Mesenteric fat pad (tissue), 1 donor: ENCODE measurements at places on chromosomes 7 and 10. TPM values are rescaled to one million over a fixed set of nuclear protein-coding genes. Genes with fewer than 3 reads are reported as not detected.

GRCh38 chr7:75888464-75889222, 9.8 kb downstream of the RHBDD2 start:
- DNase-seq: no peak

DNA sequence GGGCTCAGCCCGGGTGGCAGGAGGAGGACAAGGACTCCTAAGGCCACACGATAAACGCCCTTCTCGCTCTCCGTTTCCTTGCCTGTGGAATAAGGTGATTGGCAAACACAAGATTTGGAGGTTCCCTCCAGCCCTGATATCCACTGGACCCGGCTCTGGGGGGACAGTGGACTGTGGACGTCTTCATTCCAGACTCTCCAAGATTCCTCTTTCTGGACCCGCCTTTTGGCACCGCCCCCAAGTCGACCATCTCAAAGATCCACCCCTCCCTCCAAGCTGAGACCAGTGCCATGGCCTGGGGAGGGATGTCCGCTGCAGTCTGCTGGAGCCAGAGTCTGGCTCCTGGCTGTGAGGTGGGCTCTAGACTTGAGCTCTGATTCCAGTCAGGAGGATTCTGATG, 23.6 kb downstream of the ZNF783 start:
- peak; percentile 82 for DNase-seq

DNA sequence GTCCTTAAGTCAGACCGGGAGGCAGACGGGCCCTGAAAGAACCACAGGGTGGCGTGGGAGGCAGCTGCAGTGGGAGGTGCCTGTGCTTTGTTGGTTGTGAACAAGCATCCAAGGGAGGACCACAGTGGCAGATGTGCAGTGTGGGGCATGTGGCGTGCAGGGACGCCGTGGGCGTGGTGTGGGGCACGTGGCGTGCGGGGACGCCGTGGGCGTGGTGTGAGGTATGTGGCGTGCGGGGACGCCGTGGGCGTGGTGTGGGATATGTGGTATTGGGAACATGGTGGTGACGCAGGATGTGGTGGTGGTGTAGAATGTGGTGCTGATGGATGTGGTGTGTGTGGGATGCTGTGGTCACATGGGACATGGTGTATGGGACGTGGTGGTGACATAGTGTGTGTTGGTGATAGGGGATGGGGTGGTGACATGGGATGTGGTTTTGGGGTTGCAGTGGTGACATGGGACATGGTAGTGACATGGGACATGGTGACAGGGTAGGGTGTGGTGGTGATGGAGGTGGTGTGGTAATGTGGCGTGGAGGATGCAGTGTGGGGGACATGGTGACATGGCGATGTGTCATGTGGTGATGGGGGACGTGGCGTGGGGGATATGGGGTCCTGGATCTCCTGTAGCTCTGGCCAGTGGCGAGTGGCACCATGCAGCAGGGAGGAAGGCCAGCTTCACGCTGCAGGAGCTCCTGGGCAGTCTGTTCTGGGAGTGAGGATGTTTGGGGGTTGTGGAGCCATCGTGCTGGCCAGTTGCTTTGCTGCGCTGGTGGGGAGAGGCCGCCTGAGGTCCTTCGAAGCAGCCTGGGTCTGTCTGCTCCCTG, 78.8 kb downstream of the INPP5A start:
- DNase-seq: peak; percentile 88

- DNase-seq: no peak
Observed at GRCh38 chr10:64682043-64682442, 1160.8 kb downstream of the REEP3 start.

- no peak for DNase-seq
Observed at GRCh38 chr7:28588602-28589001, 176.3 kb downstream of the CREB5 start.

DNA sequence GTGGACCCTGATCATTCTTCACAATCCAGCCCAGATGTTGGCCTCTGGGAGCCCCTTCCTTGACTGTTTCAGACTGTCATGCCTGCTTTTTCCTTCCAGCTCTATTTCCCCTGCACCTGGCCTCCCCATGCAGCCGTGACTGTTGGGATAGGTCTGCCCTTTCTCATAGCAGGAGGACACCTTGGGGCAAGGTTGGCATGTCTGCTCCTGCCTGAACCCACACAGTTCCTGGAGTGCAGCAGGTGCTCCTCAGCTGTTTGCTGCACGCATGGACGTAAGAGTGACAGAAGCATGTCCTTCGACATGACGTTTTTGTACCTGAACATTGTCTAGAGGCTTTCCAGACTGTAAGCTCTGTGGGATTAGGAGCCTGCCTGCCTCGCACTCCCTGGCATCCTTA, 24.0 kb downstream of the POR start:
- no peak for DNase-seq

- DNase-seq: no peak
Observed at GRCh38 chr7:32779167-32779566, 112.4 kb downstream of the KBTBD2 start.

- no peak for DNase-seq
Observed at GRCh38 chr7:48058990-48059389, 23.6 kb downstream of the C7orf57 start.

- no peak for DNase-seq
Observed at GRCh38 chr10:133110609-133111275, 23.0 kb downstream of the ADGRA1 start.

DNA sequence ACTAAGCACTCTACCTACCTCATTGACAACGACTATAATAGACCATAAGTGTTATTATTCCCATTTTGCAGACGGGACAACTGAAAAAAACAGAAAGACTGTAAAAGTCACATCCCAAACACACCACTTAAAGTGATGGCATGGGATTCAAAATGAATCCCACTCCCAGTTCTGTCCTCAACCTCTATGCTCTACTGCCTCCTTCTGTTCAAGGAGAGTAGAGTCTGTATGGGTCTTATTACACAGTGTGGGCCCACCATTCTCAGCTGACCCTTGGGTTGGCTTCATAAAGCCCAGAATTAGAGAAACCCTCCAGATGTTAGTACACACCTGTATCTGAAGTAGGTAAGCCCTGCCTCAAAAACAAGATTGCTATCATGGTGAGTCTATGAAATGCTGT, 102.2 kb downstream of the GRM8 start:
- no peak for DNase-seq

DNA sequence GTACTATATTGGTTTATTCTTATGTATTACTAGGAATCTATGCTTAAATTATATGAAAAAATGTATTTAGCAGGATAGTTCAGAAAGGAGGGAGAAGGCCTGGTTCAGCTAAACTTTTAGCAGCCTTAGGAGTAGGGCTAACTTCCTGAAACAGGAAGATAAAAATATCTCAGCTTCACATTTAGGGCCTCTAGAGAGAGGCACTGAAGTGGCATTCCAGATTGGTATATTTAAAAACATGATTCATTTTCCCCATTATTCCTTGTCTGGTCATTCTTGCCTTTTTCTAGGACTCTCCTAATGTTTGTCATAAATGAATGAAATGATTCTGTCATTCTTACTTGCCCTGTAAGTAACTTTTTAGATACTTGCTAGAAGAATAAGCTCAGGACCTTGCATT, 63.0 kb upstream of the CYP26C1 start:
- no peak for DNase-seq

GRCh38 chr7:140773104-140773503, 76.6 kb downstream of the NDUFB2 start:
- DNase-seq: no peak

DNA sequence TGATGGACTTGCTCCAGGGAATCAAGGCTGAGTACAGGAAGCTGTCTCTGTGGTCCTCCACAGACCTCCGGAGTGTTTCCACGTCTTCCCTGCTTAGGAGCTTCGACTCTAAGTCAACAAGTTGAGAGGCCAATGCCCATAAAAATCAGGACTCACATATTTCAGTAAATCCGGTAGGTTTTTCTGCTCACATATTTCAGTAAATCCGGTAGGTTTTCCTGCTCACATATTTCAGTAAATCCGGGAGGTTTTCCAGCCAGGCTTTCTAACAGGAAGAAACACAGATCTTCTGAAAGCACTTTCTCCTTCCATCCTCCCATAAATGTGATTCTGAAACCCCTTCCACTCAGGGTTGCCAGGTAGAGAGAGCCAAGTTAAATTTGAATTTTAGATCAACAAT, 340.1 kb upstream of the SHH start:
- DNase-seq: no peak

DNA sequence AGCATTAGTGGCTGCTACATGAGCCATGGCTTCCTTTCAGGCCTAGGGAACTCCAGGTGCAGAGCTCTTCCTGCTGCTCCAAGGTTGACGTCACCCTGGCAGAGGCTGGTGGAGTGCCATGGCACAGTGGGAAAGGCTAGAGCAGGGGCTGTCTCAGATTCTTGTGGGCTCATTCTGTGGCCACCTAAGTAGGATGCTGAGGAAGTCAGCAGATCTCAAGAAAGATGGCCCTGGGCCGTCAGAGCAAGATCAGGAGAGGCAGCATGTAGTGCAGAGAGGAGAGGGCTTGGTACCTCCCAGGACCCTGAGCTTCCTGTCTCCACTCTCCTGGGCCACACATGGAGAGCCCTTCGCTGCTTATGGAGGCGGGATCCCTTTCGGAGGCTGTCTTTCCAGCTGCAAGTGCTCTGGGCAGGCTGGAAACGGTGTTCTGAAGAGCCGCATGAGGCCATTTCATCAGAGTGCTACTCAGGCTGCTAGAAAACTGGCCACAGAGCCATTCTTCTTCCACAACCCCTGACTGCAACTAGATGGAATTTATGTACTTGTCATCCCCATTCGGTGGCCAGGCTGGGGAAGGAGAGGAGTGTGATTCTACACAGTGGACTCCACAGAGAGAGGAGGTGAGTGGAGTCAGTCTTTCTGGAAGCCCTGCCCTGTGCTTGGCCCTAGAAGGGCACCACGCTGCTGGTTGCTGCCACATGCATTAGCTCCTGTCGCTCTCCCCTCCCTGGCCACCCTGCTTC, 304.2 kb downstream of the RPS24 start:
- peak; percentile 62 for DNase-seq

- no peak for DNase-seq
Observed at GRCh38 chr7:47405286-47405904, 176.5 kb downstream of the TNS3 start.

DNA sequence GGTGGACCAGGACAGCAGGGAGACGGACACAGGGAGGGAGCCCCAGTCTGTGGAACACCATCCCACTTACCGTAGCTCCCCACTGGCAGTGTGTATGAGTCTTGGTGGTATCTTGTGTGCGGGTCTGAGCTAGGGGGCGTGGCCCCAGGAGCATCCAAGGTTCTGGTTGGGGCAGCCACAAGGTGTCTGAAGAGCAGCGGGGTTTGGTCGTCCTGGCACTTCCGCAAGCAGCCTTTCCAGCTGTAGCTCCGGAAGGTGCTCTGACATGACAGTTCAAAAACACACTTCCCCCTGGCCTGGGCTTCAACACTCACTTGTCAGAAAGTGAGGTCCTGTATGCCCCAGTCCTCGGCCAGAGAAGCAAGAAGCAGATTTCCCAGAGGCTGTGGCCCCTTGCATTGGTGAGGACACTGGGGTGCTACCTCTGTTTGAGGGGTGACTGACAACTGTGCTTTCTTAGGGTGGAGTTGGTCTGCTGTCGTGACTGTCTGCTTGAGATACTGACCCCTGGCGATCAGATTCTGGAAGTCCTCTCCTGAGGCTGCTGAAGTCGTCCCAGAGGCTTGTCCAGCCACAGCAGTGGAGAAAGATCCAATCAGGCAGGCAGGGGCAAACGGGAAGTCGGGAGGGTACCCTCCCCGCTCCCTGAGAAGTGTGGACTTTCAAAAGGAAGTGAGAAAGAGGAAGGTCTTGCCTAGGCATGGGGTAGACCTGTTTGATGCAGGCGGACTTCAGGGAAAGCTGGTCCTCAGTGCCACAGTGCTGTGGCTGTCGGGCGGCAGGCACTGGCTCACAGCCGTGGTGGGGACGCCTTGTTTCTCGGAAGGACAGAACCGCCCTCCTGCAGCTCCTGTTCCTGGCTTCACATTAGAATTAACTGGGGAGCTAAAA, 51.4 kb upstream of the PFKFB3 start:
- DNase-seq: no peak

- DNase-seq: no peak
Observed at GRCh38 chr10:14649739-14650138, 125.0 kb downstream of the FAM107B start.

The HOXA9 gene
- total RNA-seq: 10.4 TPM

The OR2A14 gene
- total RNA-seq: not detected

The ZNRF2 gene
- 17.6 TPM for total RNA-seq

The ADRA2A gene
- total RNA-seq: 187 TPM

The HOXA7 gene
- 7.5 TPM for total RNA-seq

The PDE6C gene
- not detected for total RNA-seq

The H2BK1 gene
- total RNA-seq: not detected

The SLC16A9 gene
- 0.06 TPM for total RNA-seq
